ENCODE measurements at places on chromosomes 12 and 14.

DNA sequence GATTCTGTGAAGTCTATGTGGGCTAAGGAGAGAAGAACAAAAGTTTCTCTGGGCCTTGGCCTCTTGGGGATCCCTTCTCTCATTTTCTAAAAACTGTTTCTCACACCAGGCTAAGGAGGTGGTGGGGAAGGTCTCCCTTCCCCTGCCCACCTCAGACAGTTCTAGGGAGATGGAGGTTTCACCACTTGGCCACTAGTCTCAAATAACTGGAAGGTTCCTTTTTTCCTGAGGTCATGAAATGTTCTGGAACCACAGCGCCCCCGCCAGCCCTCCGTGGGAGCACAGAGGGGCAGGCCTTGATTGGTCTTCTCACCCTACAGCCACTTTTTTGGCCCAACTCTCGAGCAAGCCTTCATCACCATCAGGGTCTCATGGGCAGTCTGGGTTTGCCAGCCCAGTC, 12.6 kb downstream of the C12orf43 start:
- no peak for DNase-seq

- DNase-seq, result peak; percentile 90
These were observed 906 bp downstream of the LARP4 start for GRCh38 chr12:50401500-50402081.

- DNase-seq, result no peak
These were observed 151.9 kb downstream of the GXYLT1 start for GRCh38 chr12:41992692-41993215.

GRCh38 chr12:111757361-111758119, 9.2 kb upstream of the ALDH2 start:
- DNase-seq, result peak; percentile 21

DNA sequence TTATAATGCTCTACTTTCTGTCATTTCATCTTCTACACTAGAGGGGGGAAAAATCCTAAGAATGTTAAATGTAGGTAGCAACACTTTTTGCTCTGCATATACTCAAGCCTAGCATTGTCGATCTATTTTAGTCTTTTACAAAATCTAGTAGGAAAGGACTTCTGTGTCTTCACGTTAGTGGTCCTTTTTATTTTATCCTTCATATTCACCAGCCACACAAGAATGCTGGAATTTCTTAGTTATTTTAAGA, 253.0 kb upstream of the FLRT2 start:
- DNase-seq, result no peak

GRCh38 chr14:24251880-24252288, 9.5 kb upstream of the TINF2 start:
- no peak for DNase-seq

DNA sequence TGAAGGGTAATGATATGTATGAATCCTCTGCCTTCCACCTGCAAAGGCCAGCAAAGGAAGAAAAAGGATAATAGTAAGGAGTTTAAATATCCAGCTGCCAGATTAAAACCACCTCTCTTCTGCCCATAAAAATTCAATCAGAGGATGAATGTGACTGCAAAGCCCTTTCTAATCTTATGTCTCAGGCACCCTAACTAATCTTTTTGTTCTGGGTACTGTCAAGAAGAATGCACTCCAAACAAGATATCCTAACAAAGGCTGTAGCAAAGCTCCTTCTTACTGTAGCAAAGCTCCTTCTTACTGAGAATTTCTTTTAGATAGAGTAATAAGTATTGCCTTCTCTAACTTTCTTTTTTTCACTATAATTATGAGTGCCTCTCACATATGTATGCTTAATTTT, 91.8 kb downstream of the ST8SIA1 start:
- DNase-seq, result no peak

- peak; percentile 37 for DNase-seq
These were observed at the start of gene CCND2 for GRCh38 chr12:4273652-4274395. Gene CCND2 (plus strand): TSS chr12:4273762. CDS start chr12:4274041, 279 bp downstream.

DNA sequence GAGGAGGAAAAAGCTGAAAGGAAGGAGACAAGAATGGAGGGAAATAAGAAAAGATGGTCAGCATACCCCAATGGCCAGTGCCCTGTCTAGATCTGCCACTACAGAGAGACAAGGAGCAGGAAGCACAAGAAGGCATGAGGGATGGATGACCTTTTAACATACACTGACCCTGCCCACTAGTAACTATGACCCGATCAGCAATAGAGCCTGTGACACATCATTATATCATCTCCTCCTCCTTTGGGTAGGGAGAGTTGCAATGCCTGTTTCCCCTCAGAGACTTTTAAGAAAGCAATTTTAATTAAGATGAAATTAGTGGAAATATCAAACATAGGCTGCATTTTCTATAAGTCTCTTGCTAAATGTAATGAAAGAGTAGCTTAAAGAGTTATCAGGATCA, 4.7 kb upstream of the SLC2A13 start:
- DNase-seq, result no peak

DNA sequence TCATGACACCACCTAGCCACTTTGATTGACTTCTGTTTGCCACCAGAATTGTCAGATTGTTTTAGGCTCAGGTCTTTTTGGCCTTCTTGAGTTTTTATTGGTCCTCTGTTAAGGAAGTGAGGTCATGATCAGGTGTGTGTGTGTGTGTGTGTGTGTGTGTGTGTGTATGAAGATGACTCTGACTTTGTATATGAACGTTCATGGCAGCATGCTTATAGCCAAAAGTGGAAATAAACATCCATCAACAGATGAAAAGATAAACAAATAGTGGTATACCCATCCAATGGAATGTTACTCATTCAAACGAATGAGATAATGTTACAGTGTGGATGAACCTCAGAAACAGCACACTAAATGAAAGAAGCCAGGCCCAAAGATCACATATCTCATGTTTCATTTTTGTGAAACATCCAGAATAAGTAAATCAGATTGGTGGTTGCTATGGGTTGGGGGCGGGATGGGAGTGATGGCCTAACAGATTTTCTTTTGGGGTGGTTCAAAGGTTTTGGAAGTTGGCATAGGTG, 258.6 kb downstream of the KTN1 start:
- peak; percentile 79 for DNase-seq

DNA sequence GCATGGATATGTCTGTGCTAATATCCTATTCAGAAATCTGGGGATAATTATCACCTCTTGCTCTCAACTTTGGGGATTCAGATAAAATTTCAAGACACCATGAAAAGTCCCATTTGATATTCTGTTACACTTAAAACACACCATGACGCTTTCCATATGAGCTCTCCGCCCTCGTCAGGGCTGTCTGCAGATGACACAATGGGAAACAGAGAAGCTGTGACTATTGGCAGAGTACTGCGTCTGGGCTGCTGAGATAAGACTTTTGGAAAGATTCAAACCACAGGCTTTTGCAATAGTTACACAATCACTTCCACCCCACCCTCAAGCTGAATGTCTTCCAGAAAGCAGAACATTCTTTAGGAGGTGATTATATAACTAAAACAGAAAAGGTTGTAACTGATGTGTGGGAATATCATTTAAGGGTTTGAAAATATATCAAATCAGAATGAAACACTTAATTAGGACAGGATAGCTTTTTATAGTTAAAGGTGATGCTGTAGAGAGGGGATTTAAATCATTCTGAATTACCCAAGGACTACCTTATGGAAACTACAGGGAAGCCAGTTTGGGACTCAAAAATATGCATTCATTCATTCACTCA, 75.3 kb upstream of the TMPO start:
- DNase-seq, result peak; percentile 45

DNA sequence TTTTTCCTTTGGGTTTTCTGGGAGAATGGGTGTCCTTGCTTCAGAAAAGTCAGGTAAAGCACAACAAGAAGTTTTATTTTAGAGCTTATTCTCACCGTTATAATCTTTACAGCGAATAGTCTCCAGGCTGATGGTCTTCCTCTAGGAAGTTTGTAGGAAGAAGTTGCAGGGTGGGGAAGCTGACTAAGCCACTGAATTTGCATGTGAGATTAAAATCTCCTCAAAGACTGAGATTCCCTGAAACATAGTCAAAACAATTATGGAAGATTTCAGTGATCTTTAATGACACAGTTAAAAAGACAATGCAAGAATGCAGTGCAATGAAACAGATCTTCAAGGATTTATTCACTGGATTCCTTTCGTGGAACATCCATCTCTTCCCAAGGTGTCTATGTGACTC, 1.2 kb downstream of the TAS2R10 start:
- no peak for DNase-seq

GRCh38 chr14:85090681-85091080, 439.3 kb upstream of the FLRT2 start:
- no peak for DNase-seq

Data from fibroblast of gingiva (primary cell).